ENCODE measurements at places on chromosomes 12 and 14. TPM values are rescaled to one million over a fixed set of nuclear protein-coding genes. Genes with fewer than 3 reads are reported as not detected.

DNA sequence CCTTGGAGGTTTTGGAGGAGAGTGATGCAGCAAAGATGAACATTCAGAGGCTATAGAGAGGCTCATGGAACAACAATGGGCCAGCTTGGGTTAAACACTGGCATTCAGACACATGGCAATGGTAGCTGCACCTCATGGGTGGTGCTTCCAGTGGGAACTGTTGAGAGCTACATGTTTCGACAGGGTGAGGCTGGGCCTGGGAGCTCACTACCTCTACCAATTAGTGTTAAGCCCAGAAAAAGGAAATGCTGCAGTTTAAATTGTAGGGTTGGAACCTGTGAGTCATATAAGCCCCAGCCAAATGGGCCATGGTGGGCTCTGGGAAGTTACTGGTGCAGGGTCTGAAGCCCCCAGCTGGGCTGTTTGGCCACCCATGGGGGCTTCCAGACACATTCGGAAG, 279.7 kb downstream of the ZFP36L1 start:
- no peaks in the 10 kb centered on the region for H3K27me3 ChIP-seq
- no peaks in the 10 kb centered on the region for H3K36me3 ChIP-seq
- no peak for DNase-seq

Gene NUP107
- total RNA-seq: 6.4 TPM

- H3K4me3 ChIP-seq: no peak overlapping the region
- H3K27me3 ChIP-seq: no peaks in the 10 kb centered on the region
- H3K4me1 ChIP-seq: no peaks in the 10 kb centered on the region
- H3K27ac ChIP-seq: no peak overlapping the region
- no peaks in the 10 kb centered on the region for H3K36me3 ChIP-seq
- DNase-seq: no peak
These were observed 231.4 kb upstream of the RTL1 start for GRCh38 chr14:101134851-101135433.

- peak within 1 kb of the TSS; percentile 82 for H3K27ac ChIP-seq
- no peaks in the 10 kb centered on the region for H3K36me3 ChIP-seq
- H3K4me3 ChIP-seq: peak within 1 kb of the TSS; percentile 55
- peak; percentile 78 for DNase-seq
- no peaks in the 10 kb centered on the region for H3K27me3 ChIP-seq
- no peaks in the 10 kb centered on the region for H3K4me1 ChIP-seq
These were observed at the start of gene PYGL for GRCh38 chr14:50943943-50944646. Gene PYGL (minus strand): TSS chr14:50944483. CDS start chr14:50944403, 80 bp downstream.
